ENCODE measurements at places on chromosomes 2 and 18.

GRCh38 chr2:133955169-133955568 lies 298.7 kb upstream of the MGAT5 start:
- no peak for DNase-seq

DNA sequence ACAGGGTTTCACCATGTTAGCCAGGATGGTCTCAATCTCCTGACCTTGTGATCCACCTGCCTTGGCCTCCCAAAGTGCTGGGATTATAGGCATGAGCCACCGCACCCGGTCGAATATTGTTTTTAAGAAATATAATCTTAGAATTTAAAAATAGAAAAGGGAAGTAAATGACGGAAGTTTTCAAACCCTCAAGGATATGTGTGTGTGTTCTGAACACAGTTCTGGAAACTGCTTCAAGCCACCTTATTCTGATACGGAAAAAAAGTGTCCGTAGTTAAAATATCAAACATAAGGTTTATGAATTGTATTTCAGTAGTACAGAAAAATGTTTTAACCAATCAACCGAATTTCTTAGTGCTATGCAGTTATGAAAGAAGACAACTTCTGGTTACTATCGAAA lies 115.9 kb downstream of the UPP2 start:
- no peak for DNase-seq

- DNase-seq, result no peak
These were observed 565.9 kb upstream of the ID2 start for GRCh38 chr2:8115966-8116365.

DNA sequence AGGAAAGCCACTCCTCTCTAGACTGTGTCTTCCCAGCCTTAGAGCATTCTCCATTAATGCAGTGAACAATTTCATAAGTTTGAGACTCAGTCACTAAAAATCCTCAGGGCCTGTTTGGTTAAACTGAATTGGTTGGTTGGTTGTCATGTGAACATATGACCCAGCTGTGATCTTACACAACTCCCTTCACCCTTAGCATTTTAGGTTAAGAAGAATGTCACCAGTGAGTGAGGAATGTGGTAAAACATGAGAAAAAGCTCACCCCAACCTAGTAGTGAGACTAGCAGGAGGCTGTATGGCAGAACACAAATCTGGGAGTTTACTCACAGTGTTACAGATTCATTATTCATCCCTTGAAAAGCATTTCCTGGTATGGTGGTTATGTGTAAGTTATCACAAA lies 32.4 kb downstream of the LHCGR start:
- no peak for DNase-seq

GRCh38 chr2:9252002-9252357 lies 45.4 kb downstream of the ASAP2 start:
- DNase-seq, result no peak

- no peak for DNase-seq
These were observed 192.2 kb upstream of the LRRTM1 start for GRCh38 chr2:80496775-80497174.

- no peak for DNase-seq
These were observed 26.5 kb downstream of the ST6GAL2 start for GRCh38 chr2:106859498-106859897.

GRCh38 chr2:120391911-120392665 lies 46.2 kb downstream of the INHBB start:
- no peak for DNase-seq

DNA sequence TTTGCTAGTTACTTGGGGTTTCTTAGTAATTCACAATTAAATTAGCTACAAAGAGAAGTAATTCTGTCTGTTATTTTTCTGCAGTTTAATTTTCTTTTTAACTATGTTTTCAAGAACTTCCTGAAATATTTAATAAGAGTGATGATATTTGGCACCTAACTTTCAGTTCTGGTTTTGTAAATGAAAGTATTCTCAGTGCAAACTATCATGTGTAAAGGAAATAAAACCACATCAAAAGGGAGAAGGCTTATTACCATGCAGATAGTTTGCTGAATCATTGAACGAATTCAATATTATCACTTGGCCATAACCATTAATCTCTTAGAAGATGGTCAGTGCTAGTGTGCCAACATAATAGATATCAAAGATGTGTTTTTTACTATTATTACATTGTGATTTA lies 29.2 kb downstream of the DYTN start:
- DNase-seq, result no peak

GRCh38 chr2:129821445-129821844 lies 158.0 kb upstream of the RAB6C start:
- no peak for DNase-seq

GRCh38 chr2:27016801-27017325 lies 15.9 kb upstream of the TMEM214 start:
- DNase-seq, result peak; percentile 33

DNA sequence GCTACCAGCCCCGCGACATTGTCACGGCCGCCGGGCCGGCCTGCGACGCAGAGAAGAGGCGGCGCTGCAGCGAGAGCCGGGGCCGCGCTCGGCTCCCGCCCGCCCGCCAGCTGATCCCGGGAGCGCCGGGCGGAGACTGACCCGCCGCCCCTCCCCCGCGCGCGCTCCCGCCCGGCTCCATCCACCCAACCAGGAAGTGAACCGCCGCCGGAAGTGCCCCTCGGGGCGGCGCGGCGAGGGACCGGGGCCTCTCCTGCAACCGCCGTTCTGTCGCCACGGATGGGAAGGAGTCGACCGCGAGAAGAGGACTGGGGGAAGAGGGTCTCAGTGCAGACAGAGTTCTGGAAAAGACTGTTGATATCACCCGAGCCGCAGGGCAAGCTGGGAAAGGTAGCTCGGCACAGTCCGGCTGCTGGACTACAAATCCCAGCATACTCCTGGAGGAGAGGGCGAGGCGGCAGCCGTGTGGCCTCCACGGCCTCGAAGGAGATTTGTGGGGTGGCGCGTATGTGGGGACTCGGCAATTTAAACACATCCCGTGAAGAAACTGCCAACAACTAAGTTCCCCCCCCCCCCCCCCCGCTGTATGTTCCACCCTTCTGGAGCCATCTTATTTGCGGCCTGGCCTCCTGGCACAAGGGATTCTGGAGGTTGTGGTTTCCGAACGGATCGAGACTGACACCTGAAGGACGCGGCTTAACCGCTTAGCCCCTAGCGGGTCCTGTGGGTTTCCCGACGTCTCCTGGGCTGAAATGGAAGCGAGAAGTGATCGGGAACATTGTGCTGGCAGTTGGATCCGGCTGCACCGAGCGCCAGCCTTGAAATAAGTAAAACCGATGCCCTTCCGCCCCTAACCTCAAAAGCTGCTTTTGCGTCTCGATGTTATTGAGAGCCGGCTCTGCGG lies at the start of gene AAK1:
TSS of gene AAK1 (minus strand) at position 138 of the 904 bp plus-strand sequence. CDS start 699 bp downstream, outside the sequence.
- peak; percentile 65 for DNase-seq

DNA sequence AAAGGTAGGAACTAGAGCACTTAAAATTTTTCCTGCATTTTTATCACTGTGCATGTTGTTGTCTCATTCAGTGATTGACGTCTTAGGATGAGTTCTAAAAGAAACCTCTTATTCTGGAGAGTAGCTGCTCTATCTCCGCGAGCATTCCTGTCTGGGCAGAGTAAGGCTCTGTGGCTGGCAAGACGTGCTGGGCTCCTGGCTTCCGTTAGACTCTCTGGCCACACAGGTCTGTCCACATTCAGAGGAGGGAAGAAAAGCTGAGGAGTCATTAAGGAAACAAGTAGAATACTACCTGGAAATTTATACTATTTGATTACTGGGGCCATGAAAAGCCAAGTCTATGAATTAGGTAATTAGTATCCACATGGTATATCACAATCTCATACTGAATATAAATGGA lies 138.0 kb upstream of the DNMT3A start:
- DNase-seq, result no peak

GRCh38 chr2:11466307-11467128 lies 557 bp upstream of the E2F6 start:
- no peak for DNase-seq

GRCh38 chr2:141889788-141890187 lies 241.0 kb downstream of the LRP1B start:
- no peak for DNase-seq

- no peak for DNase-seq
These were observed 9.2 kb upstream of the DNAH7 start for GRCh38 chr2:196077821-196078220.

DNA sequence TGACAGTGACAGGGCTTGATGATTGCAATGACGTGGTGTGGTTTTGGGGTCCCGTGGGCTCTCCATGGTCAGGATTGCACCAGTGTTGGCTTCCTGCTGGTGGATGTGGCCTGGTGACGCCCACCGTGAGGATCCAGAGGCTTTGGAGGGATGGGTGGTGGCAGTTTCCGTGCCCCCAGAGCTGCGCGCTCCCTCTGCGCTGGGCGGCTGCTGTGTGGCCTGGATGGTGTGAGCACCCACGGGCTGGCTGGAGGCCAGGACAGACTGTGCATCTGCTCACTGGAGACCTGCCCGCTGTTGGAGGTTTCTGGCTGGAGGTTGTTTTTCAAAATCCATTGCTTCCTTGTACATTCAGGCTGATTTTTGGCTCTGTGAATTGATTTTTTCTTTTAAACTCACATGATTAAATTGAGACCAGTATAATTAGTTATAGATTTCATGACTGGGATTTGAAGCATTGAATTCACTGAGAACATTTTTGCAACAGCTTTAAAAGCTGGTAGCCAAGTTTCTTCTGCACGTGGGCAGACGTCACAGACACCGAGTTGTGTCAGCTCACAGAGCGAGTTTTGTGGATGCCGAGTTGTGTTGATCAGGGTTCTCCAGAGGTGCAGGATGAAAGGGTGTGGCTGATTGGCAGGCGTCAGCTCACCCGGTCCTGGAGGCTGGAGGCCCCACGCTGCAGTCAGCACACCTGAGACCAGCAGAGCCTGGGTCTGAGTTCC lies 72.7 kb downstream of the KCNG2 start:
- DNase-seq, result no peak

DNA sequence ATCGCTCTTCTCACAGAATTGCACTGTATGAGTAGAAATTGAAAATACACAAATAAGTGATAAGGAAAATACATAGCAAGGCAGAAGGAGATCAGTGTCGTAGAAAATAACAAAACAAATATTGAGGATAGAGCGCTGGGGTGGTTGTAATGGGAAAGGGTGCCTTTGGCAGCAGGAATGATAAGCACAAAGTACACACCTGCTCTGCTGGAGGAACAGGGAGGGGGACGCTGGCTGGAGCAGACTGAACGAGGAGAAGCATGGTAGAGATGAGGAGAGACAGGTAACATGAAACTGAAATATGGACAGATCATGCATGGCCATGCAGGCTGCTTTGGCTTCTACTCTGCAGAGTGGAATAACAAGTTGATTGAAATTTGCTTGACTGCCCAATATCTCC lies 181.2 kb upstream of the FSHR start:
- no peak for DNase-seq

GRCh38 chr2:183490914-183491313 lies 366.7 kb downstream of the NUP35 start:
- peak; percentile 18 for DNase-seq

Data from NCI-H1092 (cell line).